ENCODE measurements at places on chromosomes 6 and 20. TPM values are rescaled to one million over a fixed set of nuclear protein-coding genes. Genes with fewer than 3 reads are reported as not detected.

The HINT3 gene
- total RNA-seq: 5.4 TPM

The ZNF165 gene
- total RNA-seq: 4.6 TPM

The TNXB gene
- 3.5 TPM for total RNA-seq

DNA sequence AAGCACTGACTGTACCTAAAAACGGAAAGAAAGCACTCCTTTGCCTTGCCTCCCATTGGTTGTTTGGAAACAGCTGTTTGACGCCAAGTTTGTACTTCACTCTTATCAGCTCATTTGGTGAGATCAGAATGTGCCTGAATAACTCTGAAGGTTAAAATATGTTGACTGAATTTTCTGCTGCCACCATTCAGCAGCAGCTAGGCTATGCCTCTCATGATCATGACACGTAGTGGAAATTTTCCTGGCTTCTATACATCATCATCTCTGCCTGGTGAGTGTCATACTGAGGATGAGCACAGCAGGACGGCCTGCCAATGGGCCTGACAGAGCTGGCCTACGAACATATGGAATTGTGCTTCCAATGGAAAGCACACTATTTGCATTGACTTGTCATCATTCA is 704.9 kb upstream of the CITED2 start:
- no peak for DNase-seq

- no peak for DNase-seq
Measured at GRCh38 chr20:35909176-35909575, 45.1 kb downstream of the SCAND1 start.

DNA sequence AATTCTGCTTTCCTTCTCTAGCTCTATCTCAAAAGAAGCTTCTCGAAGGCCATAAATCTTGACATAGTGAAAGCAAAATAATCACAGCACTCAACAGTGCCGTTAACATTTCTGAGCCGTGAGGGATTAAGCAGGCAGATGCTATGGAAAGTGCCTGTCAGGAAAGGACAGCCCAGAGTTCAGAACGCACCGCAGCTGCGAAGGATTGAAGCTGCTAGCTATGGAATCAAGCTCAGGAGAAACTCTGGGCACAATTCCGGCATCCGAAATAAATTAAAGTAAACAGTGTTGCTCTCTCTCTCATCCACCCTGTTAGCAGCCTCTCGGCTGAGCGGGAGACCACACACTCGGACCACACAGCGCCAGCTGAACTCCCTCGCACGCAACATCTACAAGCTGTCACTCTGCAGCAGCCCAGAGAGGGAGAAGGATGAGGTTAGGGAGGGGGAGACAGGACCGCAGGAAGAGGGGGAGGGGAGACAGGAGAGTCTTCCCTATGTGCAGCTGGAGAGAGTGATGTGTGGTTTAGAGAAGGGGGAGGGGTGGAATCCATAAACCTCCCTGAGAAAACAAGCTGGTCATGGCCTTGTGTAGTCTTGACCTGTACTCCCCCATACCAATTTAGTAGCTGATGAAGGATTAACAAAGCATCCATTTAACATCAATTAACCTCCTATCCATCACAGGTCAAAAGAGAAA is 9.0 kb downstream of the EXOC2 start:
- DNase-seq: peak; percentile 46

All from activated CD4-positive, alpha-beta T cell treated with anti-CD3 and anti-CD28 coated beads for 36 hours (primary cell).